ENCODE measurements at places on chromosomes 12 and 14.

DNA sequence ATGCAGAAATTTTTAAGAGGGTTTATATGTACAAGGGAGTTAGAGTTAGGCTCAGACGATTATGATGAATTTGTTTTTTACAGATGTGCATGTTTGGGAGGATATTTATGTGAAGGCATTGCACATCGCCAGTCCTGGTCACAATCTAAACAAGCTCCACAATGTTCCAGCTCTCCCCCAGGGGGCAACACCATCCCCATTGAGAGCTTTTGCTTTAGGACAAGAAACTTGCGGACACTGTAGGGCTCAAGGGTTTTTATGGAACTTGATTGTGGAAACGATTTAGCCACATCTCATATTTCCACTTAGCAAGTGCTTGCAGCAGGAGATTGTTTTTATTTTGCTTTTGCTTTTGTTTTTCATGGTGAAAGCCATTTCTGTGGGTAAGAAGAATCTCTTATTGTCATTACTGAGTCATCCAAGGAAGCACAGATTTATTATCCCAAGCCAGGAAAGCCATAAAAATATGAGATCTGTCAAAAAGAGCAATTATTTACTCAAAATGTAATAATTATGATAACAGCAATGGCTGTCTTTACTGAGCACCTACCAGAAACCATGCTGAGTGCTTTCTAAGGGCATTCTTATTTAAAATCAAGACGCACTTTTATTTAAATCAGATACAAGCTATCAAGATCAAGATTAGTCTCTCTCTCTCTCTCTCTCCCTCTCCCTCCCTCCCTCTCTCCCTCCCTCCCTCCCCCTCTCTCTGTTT, 276.7 kb upstream of the SRRM4 start:
- DNase-seq, result no peak

- no peak for DNase-seq
Measured at GRCh38 chr14:44081146-44081545, 425.9 kb downstream of the FSCB start.

- DNase-seq, result no peak
Measured at GRCh38 chr12:3083921-3084347, 6.8 kb downstream of the TSPAN9 start.

- no peak for DNase-seq
Measured at GRCh38 chr12:110943373-110943772, 23.0 kb upstream of the MYL2 start.

GRCh38 chr14:77565289-77565993, 51.0 kb downstream of the SPTLC2 start:
- peak; percentile 79 for DNase-seq

GRCh38 chr12:71556448-71556847, 107.2 kb downstream of the ZFC3H1 start:
- no peak for DNase-seq

DNA sequence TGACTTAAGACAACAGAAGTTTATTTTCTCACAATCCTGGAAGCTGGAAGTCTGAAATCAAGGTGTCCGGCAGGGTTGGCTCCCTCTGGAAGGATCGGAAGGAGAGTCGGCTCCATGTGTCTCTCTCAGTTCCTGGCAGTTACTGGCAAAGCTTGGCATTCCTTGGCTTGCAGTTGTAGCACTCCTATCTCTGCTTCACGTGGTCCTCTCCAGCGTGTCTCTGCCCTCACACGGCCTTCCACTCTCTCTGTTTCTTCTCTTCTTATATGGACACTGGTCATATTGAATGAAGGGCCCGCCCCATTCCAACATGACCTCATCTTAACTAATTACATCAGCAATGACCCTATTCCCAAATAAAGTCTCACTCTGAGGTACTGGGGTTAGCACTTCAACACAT, 60.1 kb upstream of the TUNAR start:
- DNase-seq, result no peak

GRCh38 chr14:71591231-71591630, 341.0 kb upstream of the RGS6 start:
- no peak for DNase-seq

DNA sequence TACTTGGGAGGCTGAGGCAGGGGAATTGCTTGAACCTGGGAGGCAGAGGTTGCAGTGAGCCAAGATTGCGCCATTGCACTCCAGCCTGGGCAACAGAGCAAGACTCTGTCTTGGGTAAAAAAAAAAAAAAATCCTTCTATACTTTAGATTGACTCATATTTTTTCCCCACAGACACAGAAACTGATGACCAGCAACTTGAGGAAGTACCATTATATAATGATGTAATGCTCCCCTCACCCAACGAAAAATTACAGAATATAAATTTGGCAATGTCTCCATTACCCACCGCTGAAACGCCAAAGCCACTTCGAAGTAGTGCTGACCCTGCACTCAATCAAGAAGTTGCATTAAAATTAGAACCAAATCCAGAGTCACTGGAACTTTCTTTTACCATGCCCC, 24.3 kb upstream of the SNAPC1 start:
- peak; percentile 89 for DNase-seq

DNA sequence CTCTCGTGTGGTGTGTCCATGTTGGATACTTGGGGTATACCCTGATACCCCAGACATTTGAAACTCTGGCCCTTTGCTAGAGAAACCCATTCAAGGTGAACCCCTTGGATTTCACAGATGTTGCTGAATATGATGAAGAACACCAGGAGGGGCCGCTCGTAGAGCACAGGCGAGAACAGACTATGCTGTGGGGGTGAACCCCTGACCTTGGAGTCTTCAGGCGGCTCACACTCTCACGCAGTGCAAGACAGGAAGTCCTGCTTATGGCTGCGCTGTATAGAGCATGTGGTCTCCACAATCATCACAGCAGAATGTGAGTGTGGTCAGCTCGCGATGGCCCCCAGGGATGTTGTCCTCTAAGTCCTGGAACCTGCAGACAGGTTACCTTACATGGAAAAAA, 60.4 kb downstream of the SLC15A4 start:
- no peak for DNase-seq

GRCh38 chr12:92341065-92341668, 195.5 kb upstream of the BTG1 start:
- peak; percentile 40 for DNase-seq

GRCh38 chr14:28756884-28757570, 9.6 kb upstream of the FOXG1 start:
- DNase-seq, result peak; percentile 23

DNA sequence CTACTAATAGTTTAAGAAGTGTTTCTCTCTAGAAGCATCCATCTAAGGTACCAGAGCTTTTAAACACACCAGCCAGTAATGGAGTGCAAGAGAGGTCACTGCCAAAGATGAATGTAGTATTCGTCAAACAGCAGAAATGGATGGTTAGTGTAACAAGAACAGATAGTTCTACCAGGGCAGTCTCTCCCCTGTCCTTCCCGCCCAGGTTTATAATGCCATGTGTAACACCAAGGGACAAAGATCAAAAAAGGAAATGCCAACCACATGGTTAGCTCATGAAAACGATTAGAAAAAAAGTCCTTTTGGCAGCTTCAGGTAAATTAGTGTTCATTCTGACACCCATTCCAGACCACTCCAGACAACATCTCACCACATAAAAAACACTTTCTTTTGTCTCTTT, 100.9 kb downstream of the RPS29 start:
- no peak for DNase-seq

DNA sequence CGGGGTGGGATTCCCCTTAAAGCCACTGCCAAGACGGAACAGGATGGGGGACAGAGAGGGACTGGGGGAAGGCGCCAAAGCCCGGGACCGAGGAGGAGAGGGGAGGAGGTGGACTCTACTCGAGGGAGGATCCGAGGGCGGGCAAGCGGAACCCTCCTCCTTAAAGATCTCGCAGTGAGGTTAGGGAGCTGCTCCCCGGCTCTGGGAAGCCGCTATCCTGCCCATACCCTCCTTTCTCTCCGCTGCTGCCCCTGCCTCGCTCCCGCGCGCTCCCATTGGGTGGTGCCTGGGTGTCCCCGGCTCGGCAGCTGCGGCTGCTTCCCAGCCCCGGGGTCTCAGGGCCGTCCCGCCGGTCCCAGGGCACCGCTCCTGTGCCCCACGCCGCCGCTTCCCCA, 16.4 kb downstream of the KRT18 start:
- DNase-seq, result no peak

- DNase-seq, result no peak
Measured at GRCh38 chr12:93533310-93533709, 39.2 kb upstream of the SOCS2 start.

DNA sequence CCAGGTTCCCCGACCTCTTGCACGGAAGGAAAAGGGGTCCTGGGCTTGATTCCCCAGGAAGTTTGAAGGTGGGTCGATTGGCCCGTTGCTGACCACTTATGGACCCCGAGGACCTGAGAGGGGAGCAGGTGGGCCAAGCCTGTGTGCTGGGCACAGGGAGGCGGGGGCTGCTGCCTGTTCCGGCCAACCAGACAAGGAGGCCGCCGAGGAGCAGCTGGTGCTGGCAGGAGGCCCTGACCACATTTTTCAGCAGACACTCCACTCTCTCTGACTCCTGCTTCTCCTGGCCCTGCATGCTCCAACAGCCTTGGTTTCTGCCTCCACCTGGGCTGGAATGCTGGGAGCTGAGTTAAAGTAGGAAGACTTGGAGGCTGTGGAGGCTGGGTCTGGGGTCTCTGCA, 42.8 kb downstream of the NOS1 start:
- DNase-seq, result no peak

- DNase-seq, result no peak
Measured at GRCh38 chr14:99737451-99737951, 53.4 kb downstream of the CYP46A1 start.

DNA sequence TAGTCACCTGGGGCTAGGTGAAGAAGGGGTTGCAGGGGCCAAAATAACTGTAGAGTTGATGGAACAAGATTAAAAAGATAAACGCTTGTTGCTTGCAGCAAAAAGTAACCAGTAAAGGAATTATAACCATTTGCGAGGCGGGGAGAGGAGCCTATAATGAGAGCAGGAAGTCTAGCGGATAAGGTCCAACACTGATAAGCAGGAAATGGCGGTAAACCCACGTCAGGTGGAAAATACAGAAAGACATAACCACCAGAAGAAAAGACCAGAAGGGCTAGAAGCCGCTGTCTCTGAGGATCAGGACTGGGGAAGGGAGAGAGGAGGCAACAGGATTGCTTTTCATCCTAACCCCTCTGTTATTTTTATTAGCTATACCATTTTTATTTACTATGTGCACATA, 303.3 kb downstream of the DPF3 start:
- DNase-seq, result no peak

GRCh38 chr12:93032758-93033157, 103.7 kb upstream of the EEA1 start:
- DNase-seq, result no peak

DNA sequence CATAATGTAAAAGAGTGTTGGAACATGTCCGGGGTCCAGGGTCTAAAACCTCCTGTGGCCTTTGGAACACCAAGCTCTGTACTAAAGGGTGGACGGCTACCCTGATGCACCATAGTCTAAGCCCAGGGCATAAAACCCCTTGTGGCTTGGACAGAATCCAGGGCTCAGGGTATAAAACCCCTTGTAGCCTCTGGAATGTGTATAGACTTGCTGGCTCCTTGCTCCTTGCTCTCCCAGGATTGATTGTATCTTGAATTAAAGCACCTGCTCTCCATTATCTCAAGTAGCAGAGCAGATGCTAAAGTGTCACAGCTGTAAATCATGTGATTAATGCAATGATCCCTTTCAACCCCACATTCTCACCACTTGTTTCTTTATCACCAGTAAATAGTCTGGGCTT, 556.5 kb downstream of the LRFN5 start:
- DNase-seq, result no peak

GRCh38 chr12:95857799-95858198, 953 bp upstream of the SNRPF start:
- DNase-seq, result no peak

- no peak for DNase-seq
Measured at GRCh38 chr14:22518073-22518472, 71.0 kb downstream of the DAD1 start.

- no peak for DNase-seq
Measured at GRCh38 chr14:27553790-27554189, 956.0 kb upstream of the NOVA1 start.

GRCh38 chr12:128810182-128811127, 13.3 kb downstream of the SLC15A4 start:
- peak; percentile 65 for DNase-seq

GRCh38 chr14:50249136-50249775, 17.9 kb upstream of the SOS2 start:
- no peak for DNase-seq

- no peak for DNase-seq
Measured at GRCh38 chr12:124857921-124858461, 5.7 kb downstream of the SCARB1 start.

Measured in suppressor macrophage treated with lipopolysaccharide for 4 hours (primary cell).